Kidney capillary endothelial cell (primary cell): ENCODE measurements at places on chromosomes 12 and 14.
A peak's percentile ranks its signal among the peaks of the same experiment; 100 is the strongest.

- DNase-seq, result no peak
Observed at GRCh38 chr14:70802379-70802778, 6.9 kb downstream of the MAP3K9 start.

DNA sequence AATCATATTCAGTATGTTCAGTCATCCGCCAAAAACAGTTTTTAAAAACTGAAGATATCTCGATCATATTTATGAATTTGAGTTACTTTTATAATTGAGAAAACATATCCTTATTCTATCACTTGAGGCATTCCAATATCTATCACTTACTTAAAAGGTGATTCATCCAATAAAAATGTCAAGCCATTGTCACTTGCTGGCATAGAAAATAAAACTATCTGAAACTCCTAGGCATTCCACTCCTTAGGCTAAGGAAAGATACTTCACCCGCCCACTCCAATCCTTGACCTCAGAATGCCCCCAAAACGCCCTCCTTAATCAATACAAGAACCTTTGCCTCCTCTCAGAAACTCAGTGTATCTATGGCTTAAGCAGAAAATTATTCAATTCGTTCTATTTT lies 51.3 kb upstream of the AMIGO2 start:
- no peak for DNase-seq

- no peak for DNase-seq
Observed at GRCh38 chr12:124564232-124564958, 3.0 kb downstream of the NCOR2 start.

DNA sequence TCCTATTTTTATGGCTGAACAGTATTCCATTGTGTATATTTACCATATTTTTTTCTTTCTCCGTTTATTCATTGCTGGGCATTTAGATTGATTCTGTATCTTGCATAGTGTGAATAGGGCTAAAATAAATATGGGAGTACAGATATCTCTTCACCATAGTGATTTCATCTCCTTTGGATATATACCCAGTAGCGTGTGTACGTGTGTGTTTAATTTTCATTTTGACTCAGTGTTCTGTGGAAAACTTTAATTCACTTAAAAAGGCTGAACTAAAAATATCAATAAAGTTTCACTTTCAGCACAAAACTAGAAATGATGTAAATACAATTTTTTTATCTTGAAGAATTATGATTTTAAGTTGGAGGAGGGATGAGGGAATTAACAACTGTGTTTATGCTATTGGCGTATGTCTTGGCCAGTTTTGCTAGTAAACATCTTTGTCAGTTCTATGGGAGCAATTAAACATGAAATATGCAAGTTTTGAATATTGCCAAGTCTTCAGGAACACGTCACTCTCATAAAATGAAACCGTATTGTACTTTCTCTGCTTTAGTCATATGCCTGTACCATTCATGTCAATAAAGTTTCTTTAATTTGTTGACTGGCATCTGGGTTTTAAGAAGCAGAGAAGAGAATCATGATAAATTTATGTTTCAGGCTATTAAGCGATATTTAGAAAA lies 99.8 kb downstream of the PTGER2 start:
- no peak for DNase-seq

- no peak for DNase-seq
Observed at GRCh38 chr12:64877363-64878004, 53.0 kb downstream of the TBC1D30 start.

GRCh38 chr12:5972387-5972786 lies 27.3 kb upstream of the ANO2 start:
- no peak for DNase-seq

GRCh38 chr14:102035914-102036313 lies 50.9 kb downstream of the HSP90AA1 start:
- no peak for DNase-seq

DNA sequence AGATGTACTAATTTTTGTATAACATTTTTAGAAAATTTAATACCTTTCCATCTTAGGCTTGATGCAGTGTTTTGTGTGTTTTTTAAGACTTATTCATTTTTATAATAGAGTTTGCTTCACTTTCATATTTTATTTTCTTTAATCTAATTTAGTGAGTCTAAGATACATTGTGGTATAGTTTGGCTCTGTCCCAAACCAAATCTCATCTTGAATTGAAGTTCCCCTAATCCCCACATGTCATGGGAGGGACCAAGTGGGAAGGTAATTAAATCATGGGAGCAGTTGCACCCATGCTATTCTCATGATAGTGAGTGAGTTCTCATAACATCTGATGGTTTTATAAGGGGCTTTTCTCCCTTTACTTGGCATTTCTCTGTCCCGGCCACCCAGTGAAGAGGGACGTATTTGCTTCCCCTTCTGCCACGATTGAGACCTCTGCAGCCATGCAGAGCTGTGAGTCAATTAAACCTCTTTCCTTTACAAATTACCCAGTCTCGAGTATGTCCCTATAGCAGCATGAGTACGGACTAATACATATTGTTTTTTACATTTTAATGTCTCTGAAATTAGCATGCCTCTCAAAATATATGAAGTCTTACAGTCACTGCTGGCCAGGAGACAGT lies 34.9 kb downstream of the GABARAPL1 start:
- DNase-seq, result no peak

- no peak for DNase-seq
Observed at GRCh38 chr12:9872162-9872561, 3.0 kb upstream of the CLEC2B start.

- DNase-seq, result no peak
Observed at GRCh38 chr12:47094804-47095203, 15.0 kb upstream of the AMIGO2 start.

DNA sequence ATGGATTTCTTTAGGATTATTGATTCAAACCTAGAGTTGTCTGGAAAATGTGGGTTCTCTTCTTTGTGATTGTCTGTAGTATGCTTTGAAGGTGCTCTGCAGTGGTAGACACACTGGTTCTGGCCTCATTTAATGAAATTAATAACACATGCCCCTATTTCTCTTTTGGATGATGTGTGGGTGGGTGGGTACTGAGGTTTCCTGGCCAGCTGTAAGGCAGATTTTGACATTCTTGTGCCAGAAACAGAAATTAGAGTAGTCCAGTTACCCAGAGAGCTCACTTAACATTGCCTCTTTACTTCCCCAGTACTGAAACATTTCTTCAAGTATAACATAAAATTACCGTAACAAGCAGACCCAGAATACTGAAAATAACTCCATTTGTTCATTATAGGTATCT lies 14.4 kb downstream of the TSFM start:
- no peak for DNase-seq

- DNase-seq, result no peak
Observed at GRCh38 chr14:24398653-24399446, at the start of gene NYNRIN. NYNRIN (plus strand) TSS chr14:24399003; CDS start chr14:24399247, 244 bp downstream.

GRCh38 chr14:26839481-26839880 lies 241.6 kb upstream of the NOVA1 start:
- no peak for DNase-seq

DNA sequence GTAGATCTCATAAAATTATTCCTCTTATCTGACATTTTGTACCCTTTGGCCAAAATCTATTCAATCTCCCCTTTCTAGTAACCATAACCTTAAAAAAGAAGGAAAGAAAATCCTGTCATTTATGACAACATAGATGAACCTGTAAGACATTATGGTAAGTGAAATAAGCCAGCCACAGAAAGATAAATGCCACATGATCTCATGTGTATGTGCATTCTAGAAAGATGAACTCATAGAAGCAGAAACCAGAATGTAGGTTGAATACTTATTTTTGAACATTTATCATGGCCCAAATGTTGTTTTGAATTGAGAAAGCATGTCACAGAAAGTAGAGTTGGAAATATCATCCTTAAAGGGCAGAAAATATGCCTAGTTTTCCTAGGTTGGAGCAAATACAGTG lies 1053.6 kb downstream of the SLC6A15 start:
- no peak for DNase-seq

- no peak for DNase-seq
Observed at GRCh38 chr12:101053203-101053602, 156.8 kb downstream of the SLC5A8 start.

GRCh38 chr14:72824051-72824450 lies 69.8 kb downstream of the DPF3 start:
- DNase-seq, result no peak

DNA sequence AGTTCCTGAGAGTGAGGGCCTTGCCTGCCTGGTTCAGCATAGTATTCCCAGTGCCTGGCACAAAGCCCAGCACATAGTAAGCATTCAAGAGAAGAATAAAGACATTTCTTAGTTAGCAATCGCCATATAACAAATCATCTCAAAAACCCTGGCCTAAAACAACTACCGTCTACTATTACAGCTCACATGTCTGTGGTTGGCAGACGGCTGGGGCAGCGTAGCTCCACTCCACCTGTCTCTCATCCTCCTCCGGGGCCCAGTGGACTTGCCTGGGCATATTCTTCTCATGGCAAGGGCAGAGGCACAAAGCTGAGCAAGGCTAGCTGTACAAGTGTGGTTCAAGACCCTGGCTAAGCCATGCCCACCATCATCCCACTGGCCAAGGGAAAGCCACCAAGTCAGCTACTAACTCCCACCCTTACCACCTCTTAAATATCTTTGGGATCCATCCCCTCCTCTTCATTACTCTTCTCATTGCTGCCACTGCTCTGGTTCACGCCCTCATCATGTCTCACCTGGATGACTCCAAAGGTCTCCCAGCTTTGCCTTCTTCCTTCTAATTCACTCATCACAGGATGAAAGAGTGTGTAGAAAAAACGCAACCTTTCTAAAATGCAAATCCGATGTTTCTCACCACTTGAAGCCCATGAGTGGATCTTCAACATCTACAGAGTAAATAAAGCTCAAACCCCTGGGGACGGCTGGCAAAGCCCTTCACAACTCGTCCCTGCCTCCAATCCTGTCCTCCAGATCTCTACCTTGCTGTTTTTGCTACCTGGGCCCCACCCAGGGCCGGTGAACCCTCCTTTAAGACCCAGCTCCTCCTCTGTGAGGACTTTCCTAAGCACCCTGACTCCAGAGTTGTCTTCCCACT lies 10.4 kb downstream of the TMEM229B start:
- no peak for DNase-seq

- DNase-seq, result no peak
Observed at GRCh38 chr14:91341334-91341733, 76.3 kb downstream of the CCDC88C start.

DNA sequence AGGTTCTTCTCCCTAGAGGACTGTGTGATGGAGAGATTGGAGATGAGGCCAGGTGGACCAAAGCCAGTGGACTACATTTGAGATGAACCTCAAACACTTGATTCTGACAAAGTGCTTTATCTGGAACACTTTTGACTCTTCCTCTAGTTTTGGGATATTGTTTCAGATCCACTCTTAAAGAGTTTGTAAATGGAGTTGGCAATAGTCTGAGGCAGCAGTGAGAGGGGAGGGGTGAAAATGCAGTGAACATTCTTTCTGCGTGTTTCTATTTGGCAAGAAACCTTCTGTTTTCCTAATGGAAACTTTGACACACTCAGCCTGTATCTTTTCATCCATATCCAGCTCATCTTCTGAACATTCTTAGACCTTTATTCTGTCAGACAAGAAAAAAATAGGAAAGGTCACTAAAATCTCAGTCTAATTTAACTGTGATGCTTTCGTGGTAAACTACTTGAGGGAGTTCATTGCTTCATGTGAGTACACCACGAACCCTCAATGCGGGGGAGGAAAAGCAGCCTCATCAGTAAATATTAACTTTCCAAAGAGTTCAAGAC lies 57.4 kb upstream of the KCNJ8 start:
- no peak for DNase-seq

DNA sequence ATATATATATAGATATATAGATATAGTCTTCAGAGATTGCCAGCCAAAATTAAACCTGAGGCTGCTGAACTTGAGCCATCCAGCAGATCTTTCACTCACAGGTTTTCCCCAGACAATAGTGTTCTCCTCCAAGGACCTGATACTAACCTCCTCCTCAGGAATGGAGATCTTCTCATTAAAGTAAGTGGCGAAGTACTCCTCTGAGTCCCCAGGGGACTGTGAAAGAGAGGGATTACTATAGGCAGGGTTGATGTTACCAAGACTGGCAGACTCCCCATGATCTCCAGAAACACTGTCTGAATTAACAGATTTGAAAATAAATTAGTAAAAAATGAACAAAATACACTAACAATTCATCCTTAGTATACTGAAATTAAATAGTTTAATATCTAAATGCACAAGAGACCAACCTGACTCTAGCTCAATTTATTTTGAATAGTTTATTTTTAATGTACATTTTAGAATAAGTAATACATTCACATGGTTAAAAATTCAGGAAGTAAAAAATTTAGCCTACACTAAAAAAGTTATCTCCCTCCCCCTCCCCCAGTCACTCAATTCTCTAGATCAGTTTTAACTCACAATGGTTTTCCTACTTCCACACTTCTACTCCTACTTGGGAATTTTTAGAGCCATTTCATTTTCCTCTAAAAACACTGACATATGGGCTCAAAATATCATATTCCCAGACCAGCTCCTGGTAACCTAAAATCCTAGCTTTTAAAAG lies 17.7 kb downstream of the SLC11A2 start:
- DNase-seq, result no peak

- DNase-seq, result peak; percentile 8
Observed at GRCh38 chr12:115570069-115570777, 707.3 kb downstream of the MED13L start.

DNA sequence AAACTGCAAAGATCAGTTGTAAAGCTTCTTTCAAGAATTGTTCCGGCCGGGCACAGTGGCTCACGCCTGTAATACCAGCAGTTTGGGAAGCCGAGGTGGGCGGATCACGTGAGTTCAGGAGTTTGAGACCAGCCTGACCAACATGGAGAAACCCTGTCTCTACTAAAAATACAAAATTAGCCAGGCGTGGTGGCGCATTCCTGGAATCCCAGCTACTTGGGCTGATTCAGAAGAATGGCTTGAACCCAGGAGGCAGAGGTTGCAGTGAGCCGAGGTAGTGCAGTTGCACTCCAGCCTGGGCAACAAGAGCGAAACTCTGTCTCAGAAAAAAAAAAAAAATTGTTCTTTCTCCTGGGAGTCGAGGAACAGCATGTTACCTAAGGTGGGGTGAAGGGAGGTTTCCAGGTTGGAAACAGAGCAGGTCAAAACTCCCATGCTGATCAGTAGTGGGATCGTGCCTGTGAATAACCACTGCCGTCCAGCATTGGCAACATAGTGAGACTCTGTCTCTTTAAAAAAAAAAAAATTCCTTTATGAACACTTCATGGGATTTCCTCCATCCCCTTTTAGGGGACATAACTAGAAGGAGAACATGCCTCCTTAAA lies 13.9 kb downstream of the FBXO34 start:
- no peak for DNase-seq
